ENCODE measurements at places on chromosomes 5 and 9. TPM values are rescaled to one million over a fixed set of nuclear protein-coding genes. Genes with fewer than 3 reads are reported as not detected.

Gene PCDHGA1
- 0.20 TPM for total RNA-seq

Gene NEUROG1
- not detected for total RNA-seq

Gene PCDH1
- total RNA-seq: 155 TPM

Gene SLC6A18
- not detected for total RNA-seq

Gene NUTM2G
- total RNA-seq: not detected

Gene CDKN2B
- total RNA-seq: 21.0 TPM

Gene TMEM215
- not detected for total RNA-seq

Gene COL27A1
- 5.5 TPM for total RNA-seq

Gene TAF11L5
- not detected for total RNA-seq

Gene DNLZ
- total RNA-seq: 44.2 TPM

Gene SPATA31A5
- not detected for total RNA-seq

Gene GRXCR2
- total RNA-seq: not detected

Gene ALDH1A1
- total RNA-seq: 112 TPM

Gene FBP2
- not detected for total RNA-seq

Gene FGF18
- total RNA-seq: not detected

Gene CKMT2
- total RNA-seq: 0.44 TPM

Gene OR1B1
- total RNA-seq: not detected

Gene FOXD4L4
- total RNA-seq: not detected

Gene GGTA1
- 0.13 TPM for total RNA-seq

Gene CCDC69
- 18.7 TPM for total RNA-seq

Gene MAMDC4
- 1.9 TPM for total RNA-seq

Gene DNAJA1
- 248 TPM for total RNA-seq

Gene GRIA1
- total RNA-seq: not detected

Gene SARDH
- total RNA-seq: not detected

Gene THBS4
- not detected for total RNA-seq

Gene SHISAL2B
- total RNA-seq: not detected

Gene SLC6A19
- not detected for total RNA-seq

Gene SPATA31C1
- not detected for total RNA-seq

Gene ADAMTS19
- total RNA-seq: not detected

All from mammary microvascular endothelial cell (primary cell).